ENCODE measurements at places on chromosomes 3 and 15.

DNA sequence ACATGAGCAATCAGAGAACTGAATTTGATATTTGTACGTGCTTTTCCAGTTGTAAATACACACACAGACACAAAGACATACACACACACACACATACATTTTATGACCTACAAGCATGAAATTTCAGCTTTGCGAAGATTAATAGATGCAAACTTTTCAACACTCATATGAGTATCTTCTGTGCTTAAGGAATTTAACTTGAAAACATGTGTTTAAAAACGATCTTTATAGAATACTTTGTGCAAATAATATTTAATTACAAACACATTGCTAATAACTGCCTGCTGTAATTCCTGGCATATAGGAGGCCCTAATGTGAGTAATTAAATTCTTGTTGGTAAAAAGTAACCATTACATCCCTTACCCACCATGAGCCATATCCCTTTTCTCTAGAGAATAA is 107.7 kb upstream of the PLSCR5 start:
- no peak for DNase-seq

- DNase-seq, result no peak
These were observed 549 bp downstream of the C3orf18 start for GRCh38 chr3:50567011-50567385.

DNA sequence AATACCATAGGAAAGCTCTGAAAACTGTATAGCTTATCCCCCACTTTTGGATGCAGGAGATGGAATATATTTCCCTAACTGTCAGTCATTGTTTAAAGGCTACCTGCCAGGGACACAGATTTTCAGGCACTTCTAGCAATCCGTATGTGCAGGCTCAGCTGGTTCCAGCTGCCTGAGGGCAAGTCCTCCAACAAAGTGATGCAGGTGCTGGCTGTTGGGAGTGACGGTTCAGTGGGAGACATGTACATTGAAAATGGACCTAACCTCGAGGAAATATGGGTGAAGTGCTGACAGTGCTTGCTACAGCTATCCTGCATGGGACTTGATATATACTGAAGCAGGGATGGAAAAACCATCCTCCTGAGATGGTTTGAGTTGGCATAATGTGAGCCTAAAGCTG is 153.1 kb upstream of the GAP43 start:
- no peak for DNase-seq

- DNase-seq, result no peak
These were observed 148.0 kb upstream of the SLC6A11 start for GRCh38 chr3:10667901-10668476.

GRCh38 chr15:101240358-101240757 is 11.5 kb downstream of the CHSY1 start:
- no peak for DNase-seq

Data from mesenchymal stem cell (in vitro differentiated cells and primary cell).